ENCODE measurements at places on chromosomes 5 and 9.

DNA sequence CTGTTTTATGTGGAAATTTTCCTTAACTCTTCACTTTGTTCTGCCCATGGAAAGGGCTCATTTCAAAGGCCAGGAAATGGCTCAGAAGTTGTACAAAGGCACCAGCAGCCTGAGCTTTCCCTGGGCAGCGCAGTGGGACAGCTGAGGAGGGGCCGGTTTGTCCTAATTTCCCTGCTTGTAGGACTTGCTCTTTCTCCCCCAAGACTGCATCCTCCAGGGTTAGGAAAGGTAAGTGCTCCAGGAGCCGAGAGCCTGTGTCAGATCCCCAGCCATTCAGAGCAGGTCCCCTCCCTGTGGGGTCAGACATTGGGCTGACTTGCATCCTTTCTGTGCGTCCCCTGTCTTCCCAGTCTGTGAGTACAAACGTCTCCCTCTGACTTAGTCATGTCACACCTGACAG, 43.5 kb downstream of the AGXT2 start:
- no peak for DNase-seq

- DNase-seq = no peak
These were observed 585.2 kb downstream of the EFNA5 start for GRCh38 chr5:107085572-107085971.

DNA sequence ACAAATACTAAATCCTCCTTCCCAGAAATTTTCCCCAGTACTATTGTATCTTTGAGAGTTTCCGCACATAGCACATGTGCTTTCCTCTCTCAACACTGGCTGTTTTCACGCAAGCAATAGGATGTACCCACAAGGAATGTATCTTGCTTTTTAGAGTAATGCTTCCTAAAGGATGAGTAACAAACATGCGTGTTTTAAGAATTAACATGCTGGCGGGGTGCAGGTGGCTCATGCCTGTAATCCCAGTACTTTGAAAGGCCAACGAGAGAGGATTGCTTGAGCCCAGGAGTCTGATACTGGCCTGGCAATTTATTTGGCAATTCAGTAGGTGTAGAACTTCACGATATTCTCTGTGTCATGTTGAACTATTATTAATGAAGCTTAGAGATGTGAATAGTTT, 4.6 kb downstream of the RUFY1 start:
- DNase-seq = no peak

GRCh38 chr5:56375011-56375410, 141.9 kb upstream of the ANKRD55 start:
- DNase-seq = no peak

GRCh38 chr9:89928521-89929275, 323.9 kb downstream of the GADD45G start:
- DNase-seq = no peak

- DNase-seq = no peak
These were observed 41.0 kb downstream of the FANCC start for GRCh38 chr9:95276395-95276954.

GRCh38 chr5:179229331-179229831, 115.9 kb downstream of the ADAMTS2 start:
- no peak for DNase-seq

DNA sequence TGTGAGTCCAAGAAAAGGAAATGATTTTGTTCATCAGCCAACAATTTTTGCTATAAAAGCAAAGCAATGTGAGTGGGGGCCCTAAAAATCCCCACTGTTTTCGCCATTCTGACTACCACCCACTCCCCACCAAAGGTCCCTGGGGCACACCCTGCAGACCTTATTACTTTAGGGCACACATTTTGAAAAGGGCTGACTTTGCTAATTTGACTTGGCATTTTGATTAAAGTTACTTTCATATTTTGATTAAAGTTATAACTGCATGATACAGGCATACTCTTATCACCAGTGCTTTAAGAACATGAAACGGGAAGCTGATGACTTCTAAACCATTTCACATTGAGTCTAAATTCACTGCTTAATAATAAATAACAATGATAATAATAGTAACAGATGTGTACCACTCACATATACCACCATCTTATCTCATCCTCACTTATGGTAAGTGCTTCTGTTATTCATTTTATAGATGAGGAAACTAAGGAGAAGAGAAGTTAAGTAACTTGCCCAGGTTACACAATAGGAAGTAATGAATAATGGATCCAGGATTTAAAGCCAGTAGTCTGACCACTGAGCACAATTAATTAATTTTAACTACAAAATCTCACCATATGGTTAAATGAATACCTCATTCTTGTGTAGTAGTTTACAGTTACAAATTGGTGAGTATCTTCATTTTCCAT, 25.4 kb upstream of the NR3C1 start:
- no peak for DNase-seq

DNA sequence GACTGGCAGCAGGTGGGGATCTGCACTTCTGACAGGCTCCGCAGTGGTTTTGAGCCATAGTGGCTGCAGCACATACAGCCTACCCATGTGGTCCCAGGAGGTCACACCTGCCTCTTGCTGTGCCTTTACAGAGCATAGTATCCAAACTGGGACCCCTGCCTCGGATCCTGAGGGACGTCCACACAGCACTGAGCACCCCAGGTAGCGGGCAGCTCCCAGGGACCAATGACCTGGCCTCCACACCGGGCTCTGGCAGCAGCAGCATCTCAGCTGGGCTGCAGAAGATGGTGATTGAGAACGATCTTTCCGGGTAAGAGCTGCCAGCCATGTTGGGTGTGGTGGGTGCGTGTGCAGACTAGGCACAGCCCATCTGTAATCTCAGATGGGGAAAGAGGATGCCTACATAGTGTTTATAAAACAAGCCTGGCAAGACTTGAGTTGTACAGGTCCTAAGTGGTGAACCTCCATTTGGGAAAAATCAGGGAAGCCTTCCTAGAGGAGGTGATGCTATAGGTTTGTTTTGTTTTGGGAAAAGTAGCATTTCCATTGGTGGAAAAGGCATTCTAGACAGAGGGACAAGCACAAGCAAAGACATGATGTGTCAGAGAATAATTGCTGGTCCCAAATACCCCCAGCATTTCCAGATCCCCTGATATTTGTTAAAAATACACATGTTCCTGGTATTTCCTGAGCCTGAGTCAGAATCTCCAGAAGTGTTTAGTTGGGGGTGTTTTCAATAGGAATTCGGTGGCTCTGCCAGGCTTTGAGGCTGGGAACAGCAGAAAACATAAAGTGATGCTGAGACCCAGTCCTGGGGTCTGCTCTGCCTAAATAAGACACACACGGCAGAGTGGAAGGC, 119.2 kb downstream of the DAB2IP start:
- no peak for DNase-seq

- DNase-seq = no peak
These were observed at the start of gene OR13F1 for GRCh38 chr9:104503963-104504362. OR13F1 (plus strand) TSS chr9:104504263; CDS start chr9:104504263, 0 bp downstream.

GRCh38 chr5:55668356-55668755, 43.8 kb downstream of the SLC38A9 start:
- no peak for DNase-seq

DNA sequence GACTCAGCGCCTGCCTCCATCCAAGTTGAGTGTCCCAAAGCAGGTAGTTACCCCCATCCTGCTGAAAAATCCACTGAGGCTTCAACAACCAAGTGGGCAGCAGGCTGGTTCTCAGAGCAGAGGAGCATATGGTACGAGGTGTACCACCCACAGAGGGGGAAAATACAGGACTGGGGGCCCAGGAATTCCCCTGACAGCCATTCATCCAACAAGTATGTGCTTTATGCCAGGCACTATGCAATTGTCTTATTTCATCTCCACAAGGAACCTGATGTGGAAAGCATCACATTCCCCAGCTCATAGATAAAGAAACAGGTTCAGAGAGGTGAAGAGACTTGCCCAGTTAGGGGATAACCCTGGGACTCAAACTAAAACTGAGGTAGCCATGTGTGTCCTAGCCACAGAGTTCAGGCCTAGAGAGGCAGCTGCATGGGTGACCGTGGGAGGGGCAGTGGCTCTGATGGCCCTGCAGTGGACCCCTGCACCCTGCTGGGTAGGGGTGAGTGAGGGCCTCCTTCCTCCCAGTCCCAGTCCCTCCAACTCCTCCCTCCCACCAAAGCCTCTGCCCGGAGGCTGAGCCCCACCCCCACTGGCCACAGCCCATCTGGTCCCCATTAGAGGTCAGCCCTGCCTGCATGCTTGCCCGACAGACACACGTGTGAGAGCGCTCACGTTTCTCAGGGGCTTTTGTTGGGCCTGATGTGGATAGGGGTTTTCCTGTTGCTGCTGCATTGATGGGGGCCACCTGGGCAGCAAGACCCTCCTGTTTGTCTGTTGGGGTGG, 11.5 kb downstream of the PDLIM4 start:
- DNase-seq = no peak

DNA sequence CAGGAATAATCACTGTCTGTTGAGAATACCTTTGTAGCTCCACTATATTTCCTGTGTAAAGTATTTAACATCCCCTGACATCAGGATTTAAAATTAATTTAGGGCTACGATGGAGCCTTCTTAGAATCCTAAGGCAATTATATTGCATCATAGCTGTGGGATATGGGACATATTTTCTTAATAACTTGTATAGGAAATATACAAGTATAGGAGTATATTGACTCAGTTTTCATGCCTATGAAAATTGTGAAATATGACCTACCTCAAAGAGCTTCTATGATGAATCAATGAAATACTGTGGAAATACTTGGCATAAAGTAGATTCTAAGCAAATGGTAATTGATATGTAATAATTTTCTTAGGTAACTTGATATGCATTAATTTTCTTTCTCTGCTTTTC, 221.0 kb upstream of the KLF4 start:
- DNase-seq = no peak

DNA sequence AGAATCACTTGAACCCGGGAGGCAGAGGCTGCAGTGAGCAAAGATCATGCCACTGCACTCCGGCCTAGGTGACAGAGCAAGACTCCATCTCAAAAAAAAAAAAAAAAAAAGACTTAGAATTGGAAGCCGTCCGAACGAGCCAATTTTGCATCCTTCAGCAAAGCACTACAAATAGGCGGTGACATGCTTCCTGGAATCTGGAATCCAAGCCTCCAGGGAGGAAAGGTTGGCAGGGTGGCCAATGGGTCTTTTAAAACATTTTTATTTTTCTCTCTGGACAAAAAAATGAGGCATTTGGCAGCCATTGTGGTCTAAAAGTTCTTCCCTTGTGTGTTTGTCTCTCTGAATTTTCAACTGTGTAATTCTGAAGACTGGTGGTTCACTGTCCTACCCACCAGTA, 26.4 kb downstream of the GGTA1 start:
- no peak for DNase-seq

DNA sequence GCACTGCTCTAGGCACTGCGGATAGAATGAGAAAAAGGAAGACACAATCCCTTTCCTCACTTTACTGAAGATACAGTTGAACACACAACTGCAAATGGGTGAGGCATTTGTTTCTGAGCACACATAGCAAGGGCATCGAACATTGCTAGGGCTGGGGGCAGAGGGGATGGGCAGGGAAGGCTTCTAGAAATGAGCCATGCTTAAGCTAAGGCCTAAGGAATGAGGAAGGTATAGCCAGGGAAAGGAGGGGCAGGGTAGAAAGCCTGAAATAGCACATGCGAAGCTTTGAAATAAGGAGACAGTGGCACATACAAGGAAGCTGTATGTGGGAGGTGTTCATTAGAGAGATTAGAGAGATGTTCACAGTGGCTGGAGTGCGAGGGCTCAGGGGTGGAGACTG, 92.7 kb downstream of the KIF4B start:
- DNase-seq = no peak

DNA sequence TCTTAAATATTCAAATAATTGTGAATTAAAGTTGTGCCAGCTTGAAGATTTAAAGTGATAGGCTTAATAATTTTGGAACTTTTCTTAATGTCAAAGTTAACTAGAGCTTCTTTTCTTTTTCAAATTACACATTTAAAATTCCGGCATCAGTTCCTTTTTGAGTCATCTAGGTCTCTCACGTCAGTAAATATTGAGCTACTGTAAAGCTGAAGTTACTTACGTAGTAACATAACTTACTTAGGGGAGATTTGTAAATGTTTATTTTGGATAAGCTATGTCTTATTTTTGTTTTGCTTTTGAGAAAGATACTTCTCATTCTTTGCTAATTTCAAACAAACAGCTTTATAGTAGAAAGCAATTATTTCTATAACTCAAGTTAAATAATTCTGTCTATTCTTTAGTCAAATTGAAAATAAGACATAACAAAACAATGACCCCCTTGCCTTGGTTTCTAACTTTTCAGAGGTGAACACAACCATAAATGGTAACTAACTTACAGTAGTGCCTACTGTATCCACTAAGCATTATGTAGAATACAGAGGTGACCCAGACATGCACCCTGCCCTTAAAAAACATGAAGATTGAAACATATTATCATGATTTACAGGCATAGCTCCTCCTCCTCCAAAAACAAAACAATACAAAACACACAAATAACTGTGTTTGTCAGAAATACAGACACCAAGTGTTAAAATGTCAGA, 29.8 kb downstream of the CD274 start:
- DNase-seq = no peak

DNA sequence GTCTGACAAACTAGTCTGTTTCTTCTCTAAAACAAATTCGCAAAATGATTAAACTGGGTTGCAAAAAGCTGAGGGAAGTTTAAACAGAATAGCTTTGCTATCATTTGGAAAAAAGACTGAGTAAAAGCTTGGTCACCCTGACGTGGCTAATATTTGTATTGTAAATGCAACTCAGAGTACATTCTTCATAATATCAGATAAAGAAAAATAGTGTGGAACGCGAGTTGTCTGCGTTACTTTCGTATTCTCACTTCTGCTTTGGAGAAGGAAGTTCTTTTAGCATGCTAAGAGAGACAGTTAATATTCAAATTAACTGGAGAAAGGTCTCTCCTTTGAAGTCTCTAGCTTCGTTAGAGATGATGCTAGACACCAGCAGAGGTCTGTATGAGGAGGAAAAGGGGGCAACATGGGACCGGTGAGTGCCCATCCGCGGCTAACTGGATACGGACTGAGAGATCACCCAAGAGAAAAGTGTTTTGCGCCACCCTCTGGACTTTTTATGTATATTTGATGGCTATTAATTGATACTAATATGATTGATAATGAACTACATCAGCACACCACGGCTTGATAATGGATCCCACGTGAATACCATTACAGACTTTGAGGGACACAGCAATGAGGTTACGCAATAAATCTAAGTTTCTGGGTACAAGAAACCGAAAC, 2.9 kb upstream of the CNTRL start:
- DNase-seq = no peak

DNA sequence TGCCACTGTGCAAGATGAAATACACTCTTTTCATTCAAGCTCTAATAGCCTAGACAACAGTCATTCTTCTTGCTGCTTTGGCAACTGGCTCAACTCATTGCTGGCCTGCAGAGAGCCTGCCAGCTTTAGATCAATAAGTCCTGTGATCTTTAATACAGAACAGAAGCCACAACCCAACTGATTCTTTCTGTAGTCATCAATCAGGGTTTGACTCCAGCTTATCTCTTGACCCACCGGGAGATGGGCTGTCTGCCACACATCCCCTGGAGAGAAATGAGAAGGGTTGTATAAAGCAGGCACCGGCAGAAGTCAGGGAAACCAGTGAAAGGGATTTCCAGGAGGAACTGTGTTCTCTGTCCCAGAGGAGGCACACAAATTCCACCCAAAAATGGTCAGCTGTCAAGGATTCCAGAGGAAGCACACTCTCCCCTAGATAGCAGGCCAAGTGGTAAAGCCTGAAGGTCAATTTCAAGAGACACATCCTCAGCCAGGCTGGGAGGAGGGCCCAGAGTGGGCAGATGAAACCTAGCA, 24.5 kb downstream of the LHFPL2 start:
- no peak for DNase-seq

GRCh38 chr9:114668146-114668545, 10.5 kb upstream of the TEX53 start:
- DNase-seq = no peak

Data from stimulated activated CD8-positive, alpha-beta memory T cell treated with anti-CD3 and anti-CD28 coated beads, Interleukin-15, amount 100 ng/mL, for 48 hours (primary cell).